HuH-7.5 (cell line): ENCODE measurements at places on chromosomes 13 and 19.

DNA sequence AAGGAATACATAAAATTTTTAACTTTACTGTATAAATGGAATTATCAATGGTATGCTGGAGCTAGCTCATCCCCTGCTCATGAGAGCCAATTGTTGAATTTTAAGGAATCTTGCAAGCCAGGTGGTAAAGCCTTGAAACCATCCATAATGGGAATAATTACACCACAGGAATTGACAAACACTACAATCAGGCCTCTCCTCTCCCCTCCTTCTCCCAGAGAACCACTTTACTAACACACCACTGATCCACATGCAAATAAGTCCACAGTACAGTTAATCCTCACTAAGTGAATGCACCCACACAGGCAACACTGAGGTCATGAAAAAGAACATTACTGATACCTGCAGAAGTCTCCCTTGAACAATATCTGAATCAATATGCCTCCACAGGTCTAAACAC, 140.5 kb downstream of the KLF12 start:
- no peak for DNase-seq

GRCh38 chr19:18439025-18439909, 1.3 kb upstream of the ISYNA1 start:
- no peak for DNase-seq

- DNase-seq: no peak
Measured at GRCh38 chr13:61246351-61246750, 169.3 kb downstream of the PCDH20 start.

DNA sequence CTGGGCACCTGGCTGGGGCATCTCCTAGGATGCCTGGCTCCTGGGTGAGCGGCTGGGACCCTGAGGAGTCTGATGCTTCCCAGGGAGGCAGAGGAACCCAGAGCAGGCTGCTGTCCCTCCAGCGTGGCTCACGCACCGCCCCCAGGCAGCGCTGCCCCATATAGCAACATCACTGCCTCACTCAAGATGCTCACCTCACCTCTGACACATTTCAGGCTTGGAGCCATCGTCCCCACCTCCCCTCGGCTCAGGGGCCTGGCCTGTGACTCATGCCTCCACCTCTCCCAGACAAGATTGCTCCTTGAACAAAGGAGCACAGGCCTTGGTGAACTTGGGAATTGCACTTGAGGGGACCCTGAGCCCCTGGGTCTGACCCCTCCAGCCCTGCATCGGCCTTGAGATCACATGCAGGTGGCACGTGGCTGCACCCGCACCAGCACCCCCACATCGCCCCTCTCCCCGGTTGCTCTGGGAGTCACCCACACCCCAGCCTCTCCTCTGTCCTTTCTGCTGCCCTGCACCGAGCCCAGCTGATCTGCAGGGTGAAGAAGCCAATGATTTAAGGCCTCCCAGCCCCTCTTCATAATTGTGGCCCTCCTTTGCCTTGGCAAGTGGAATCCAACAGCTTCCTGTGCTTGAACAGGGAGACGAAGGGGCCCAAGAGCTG, 11.2 kb downstream of the CEBPA start:
- no peak for DNase-seq

DNA sequence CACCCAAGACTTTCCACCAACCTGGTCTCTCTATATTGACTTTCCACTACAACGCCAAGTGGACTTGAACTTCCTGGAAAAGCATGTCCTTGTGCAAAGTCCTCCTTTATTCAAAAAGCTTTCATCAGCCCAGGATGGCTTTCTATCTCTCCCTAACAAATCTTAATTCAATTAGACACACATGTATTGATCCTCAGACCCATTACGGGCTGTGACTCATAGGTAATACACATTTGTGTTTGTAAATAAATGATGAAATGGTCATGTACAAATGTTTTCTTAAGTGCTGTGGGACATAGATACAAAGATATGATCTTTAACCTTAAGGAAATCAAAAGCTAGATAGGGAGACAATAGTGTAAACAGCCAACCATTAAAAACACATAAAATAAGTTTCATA, 1189.7 kb downstream of the EFNB2 start:
- no peak for DNase-seq

DNA sequence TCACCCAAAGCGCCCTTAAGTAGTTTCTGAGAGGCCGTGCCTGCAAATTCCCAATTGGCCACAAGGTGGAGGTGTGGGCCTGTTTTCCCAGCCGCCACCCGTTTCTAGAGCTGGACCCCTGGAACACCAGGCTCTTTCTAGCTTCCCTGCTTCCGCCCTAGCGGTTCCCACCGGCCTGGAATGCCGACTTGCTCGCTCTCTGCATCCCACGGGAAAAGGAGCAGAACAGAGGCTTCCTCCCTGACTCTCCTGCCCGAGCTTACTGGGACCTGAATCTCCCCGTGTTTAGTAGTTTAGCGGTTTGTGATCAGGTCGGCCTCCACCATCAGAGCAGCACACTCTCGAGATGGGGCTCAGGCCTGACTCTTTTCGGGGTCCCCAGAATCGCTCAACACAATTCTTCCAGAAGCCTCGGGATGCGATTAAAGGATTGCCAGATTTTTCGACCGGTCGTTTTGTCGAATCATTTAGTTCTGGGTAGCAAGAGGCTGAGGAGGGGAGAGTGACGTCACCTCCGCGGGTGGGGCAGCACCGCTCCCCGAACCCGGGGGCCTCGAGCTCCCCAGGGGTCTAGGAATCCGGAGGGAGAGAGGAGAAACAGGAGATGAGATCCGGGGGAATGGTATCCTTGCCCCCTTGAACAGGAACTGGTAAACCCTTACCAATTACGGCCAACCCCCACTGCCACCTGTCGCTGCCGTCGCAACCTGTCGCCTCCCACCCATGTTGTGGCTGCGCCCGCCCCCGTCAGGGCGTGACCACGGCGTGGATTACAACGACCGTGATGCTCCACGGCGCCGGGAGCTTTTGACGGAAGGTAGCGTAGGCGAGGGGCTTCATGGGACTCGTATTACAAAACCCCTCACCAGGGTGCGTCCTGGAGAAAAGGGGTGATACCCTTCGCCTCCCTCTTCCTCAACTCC, 8.0 kb downstream of the NAPSA start:
- no peak for DNase-seq

DNA sequence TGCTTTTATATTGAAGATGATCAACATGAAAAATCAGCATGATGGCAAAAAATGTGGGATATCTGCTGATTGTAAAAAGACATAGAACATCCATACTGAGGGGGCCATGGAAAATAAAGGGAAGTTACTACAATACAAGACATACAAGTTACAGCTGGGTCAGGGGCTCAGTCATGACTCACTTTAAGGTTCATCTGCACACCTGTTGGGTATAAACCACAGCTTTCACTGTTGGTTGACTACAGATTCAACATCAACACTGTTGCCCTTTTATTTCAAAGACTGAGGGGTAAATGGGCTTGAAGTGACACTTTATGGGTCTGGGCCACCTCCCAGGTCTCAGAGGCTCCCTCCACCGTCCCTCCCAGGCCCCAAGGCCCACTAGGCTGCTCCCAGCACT, 98.1 kb upstream of the IRS2 start:
- DNase-seq: no peak

DNA sequence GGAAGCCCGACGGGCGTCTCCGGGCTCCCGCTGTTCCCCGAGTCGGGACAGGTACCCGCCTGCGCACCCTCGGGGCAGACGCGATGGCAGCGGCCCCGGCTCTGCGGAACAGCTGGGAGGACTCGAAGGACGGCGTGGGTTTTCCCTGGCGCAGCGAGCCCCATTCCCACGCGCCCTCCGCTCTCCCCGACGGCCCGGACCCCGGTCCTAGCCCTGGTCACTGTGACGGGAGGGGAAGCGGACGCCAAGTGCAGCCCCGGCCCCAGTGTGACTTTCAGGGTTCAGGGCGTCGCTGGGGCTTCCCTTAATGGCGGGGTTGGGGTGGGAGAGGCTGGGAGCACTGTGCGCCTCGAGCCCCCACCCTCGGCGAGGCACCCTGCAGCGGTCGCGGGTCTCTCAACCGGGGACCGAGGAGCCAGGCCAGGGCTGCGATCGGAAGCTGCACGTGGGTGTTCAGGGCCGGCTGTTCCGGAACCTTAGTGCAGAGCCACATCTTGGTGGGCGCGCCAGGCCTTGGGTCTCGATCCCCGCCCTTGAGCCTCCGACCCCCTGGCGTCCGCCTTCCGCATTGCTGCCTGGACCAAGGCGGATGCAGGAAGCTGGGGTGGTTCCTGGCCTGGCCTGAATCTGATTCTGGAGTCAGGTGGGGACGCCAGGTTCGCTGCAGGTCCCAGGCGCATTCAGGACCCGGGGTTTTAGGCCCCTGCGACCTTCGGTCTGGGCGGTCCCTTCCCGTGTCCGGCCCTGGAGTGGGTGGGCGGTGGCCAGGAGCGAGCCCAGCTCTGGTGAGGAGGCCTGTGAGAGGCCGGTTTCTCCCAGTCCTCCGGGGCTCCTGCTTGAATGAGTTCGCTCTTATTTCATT, 3.5 kb downstream of the LGALS7B start:
- DNase-seq: peak; percentile 91

DNA sequence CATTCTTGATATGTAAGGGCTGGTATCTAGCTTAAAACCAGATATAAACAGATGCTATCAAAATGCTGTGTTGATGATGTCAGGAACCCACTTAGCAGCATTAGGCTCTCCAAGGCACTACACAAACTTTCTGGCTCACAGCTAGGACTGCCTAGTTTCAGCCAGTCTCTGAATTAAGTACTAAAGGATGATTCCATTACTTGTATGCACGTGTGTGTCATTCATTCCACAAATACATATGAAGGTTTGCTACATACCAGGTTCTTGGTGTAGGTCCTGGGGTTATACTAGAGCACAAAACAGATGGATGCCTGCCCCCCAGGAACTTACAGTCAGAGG, 151.5 kb downstream of the RGCC start:
- no peak for DNase-seq

- DNase-seq: no peak
Measured at GRCh38 chr13:73304442-73304841, 245.6 kb downstream of the KLF5 start.

DNA sequence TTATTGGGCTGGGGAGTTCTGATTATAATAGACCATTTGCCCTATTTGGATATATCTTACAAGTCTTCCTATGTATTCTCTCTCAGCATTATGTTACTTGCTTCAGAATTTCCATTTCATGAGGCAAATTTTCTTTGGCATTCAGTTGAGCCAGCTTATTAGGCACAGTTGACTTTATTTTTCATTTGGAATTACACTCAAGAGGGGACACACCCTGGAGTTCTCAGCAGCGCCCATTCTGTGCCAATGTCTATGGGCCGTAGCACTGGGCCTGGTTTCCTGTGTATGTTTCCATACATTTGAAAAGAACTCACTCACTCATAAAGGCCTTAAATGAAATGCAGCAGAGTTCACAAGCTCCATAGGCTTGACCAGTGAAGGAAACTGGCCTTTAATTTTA, 138.5 kb downstream of the KLF12 start:
- DNase-seq: no peak

- peak; percentile 92 for DNase-seq
Measured at GRCh38 chr19:12333162-12334159, at the start of gene ZNF563. TSS of gene ZNF563 (minus strand) at chr19:12333633. CDS start at chr19:12333482, 151 bp downstream.

- DNase-seq: no peak
Measured at GRCh38 chr13:110971486-110971885, 56.6 kb upstream of the ANKRD10 start.

DNA sequence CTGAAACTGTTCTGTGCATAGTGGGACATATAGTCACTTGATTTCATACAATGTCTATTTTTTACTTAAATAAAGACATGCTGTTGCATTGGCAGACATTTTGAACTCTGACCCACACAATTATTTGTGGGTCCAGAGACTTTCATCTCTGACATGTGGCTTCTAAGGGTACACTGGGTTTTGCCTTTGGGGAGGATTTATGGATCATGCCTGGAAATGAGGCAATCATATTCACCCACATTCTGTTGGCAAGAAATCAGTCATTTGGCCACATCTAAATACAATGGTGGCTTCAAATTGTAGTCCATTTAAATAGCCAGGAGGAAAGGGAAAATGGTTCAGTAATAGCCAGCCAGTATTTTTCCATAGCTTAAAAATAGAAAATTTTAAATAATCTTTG, 238.3 kb upstream of the KLF12 start:
- DNase-seq: no peak

DNA sequence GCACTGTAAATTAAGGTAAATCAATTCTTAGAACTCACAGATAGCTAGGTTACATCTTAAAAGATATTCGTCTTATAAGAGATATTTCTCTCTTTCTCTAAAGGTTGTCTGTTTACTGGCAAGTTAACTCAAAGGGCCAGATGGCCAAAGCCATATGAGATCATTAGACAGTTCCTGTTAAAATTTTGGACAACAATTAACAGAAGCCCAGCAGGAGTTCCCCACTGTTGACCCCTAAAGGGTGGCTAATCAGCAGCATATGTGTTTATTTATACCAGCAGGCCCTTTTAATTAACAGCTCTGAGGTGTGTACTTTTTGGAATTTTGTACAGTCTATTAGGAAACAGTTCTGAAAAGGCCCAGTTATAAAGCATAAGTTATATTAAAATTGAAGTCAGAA, 245.8 kb downstream of the LIG4 start:
- DNase-seq: no peak

DNA sequence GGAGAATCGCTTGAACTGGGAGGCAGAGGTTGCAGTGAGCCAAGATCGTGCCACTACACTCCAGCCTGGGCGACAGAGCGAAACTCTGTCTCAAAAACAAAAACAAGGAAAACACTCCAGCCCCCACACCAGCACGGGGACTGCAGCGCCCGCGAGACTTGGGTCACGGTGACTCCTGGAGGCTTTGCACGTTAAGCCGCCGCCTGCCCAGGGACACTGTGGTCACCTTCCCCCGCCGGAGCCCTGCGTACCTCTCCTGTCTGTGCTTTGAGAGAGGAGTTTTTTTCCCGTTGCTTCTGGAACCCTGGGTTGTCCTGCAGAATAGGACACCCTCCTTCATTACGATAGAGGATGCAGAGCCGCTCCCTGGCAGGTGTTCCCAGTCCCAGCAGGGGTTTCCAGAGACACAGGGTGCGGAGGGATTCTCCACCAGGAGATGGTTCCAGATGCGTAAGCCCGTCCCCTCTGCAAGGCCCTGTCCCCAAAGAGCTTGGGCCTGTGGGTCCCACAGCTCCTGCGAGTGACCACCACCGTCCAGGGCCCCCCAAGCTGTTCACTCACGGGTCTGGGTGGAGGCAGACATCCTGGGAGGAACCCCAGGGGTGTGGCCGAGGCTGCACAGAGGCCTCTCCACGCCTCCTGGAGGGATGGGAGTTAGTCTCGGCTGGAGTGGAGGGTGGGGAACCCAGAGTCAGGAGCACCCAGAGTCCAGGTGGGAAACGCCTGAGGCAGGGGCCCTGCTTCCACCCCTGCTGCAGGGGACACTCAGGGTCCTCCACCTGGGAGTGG, 42.8 kb upstream of the NDUFS7 start:
- no peak for DNase-seq

- DNase-seq: no peak
Measured at GRCh38 chr13:66984241-66984640, 245.9 kb downstream of the PCDH9 start.

DNA sequence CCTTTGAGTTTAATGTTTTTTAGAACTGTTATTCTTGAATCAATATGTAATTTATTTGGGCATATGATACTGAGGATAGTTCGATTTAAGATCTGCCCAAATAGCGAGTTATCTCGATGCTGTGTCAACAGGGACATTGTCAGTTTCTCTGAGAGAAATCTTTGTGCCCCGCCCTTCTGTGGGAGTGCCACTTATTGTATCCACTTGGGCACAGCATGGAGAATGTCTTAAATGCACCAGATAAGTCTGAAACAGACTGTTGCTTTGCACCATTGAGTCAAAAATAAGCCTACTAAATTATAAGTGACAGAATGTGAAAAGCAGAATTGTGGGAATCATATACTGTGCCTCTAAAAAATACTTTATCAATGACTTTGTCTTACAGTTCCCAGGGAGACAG, 45.6 kb downstream of the RNASEH2B start:
- DNase-seq: no peak

GRCh38 chr19:35851213-35852028, 883 bp downstream of the NPHS1 start:
- DNase-seq: no peak
